ENCODE measurements at places on chromosomes 1 and 21.

DNA sequence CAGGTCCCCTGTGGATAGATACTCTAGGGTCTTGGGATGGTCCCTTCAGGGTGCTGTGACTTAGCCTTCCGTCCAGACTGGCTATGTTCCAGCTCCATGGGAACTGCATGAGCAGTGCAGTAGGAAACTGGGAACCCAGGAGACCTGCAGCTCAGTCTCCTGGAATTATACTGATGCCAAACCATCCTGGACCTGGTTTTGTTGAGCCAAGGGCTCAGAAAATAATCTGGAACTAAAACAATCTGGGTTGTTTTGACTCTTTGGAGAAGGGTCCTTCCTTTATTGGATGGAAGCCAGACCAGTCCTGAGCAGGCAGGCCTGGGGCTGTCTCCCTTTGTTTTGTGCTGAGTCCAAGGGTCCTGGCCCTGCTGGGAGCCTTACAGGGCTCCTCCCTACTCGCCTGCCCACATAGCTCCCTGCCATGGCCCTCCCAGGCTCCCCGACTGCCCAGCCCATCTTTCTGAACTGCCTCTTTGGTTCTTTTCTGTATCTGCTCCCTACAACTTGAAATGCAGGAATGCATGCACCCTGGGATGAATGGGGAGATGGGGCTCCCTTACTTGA is 1.2 kb downstream of the IPO13 start:
- no peak for DNase-seq

DNA sequence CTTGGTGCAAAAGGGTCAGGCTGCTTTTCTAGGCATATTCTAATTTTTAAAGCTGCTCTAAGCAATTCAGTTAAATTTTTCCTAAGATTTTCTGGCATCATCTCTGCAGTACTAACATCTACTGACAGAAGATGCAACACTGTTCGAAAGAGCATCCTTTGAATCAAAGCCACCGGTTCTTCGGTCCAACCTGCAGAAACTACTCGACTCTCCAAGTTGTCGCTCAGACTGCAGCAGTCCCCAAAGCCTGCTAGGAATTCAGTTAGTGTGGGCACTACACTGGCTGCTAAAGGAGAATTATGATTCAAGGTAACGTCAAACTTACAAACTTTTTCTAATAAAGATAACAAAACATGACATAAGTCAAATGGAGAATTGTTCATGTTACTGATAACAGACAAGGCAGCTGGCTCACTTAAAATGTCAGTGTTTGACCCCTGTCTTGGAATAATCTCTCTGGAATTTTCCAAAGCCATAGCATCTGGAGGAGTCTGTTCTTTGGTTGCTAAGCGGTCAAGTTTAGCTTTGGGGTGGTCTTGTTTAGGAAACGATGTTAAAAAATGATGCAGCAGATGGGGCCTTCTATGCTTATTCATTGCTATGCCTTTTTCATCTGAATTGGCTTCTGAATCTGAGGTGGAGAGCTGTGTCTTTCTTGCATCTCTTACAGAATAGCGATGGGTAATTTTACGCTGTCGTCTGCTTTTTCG is 56.9 kb downstream of the LYST start:
- DNase-seq, result no peak

DNA sequence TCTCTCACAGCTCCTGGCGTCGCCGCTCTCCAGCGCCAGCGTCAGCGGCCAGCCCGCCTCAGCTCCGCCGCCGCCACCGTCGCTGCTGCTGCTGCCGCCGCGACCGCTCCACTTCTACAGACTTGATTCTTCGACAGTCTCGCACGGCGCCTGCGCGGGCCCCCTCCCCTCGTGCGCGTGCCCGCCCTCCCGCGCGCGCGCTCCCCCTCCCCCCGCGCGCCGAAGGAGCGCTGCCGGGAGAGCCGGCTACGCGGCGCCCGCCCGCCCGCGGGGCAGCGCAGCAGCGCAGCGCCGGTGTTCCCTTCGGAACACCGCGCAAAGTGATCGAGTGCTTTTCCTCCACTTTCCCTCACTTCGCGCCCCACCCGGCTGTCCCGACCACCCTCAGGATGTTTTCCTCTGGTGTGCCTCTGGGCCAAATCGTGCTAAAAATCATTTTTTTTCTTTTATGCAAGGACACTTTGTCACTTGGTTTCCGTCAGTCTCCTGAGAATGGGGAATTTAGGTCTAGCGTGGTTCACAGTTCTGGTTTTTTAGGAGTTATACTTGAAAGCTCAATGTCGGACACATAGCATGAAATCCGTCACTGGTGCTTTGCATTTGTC is at the start of gene IRF2BP2:
IRF2BP2 (minus strand) TSS at position 118 of the 605 bp plus-strand sequence. CDS start 684 bp downstream, outside the sequence.
- DNase-seq, result peak; percentile 78

GRCh38 chr1:227709451-227709850 is 25.7 kb downstream of the JMJD4 start:
- DNase-seq, result no peak

- no peak for DNase-seq
These were observed 42.5 kb downstream of the LAMC2 start for GRCh38 chr1:183228347-183229220.

- DNase-seq, result no peak
These were observed at the start of gene TNFRSF9 for GRCh38 chr1:7940745-7941436. TNFRSF9 (minus strand) TSS chr1:7940839; CDS start chr1:7939994, 845 bp downstream.

DNA sequence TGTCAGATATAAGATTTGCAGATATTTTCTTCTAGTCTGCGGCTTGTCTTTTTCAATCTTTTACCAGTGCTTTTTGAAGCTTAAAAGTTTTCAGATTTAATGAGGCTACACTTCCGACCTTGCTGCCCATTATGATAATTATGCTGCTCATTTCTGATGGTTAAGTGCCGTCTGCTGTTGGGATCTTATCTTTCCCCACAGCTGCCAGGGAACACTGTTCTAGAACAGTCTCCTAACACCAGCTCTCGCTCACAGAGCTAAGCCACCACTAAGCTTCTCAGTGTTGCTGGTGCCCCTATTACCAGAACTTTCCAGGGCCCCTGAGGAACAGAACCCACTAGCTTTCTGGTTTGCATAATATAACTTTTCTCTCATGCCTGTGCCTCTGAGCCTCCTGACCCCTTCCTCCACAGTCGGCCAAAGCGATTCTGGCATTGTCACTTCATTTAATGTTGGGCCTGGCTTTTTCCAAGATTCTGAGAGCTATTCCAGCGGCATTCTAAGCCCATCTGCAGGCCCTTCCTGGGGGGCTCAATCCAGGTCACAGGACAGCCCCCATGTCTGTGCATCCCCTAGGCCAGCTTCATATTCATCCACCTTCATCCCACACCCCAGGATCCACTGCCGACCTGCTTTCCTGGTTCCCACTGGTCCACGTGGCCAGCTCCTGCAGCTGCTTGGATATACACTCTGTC is 237.0 kb downstream of the PTPRU start:
- DNase-seq, result no peak

GRCh38 chr1:212413902-212414327 is 771 bp downstream of the PACC1 start:
- no peak for DNase-seq

DNA sequence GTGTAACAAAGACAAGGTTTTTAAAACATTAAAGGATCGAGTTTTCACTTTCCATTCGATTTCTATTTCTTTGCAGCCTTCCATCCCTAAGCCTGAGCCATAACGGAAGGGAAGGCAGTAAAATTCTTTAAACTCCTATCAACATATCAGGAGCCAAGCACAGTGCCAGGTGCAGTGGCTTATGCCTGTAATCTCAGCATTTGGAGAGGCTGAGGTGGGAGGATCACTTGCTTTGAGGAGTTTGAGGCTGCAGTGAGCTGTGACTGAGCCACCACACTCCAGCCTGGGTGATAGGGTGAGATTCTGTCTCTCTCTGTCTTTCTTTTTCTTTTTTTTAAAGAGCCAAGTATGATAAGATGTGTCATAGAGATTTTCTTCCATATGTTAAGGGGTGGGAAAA is 217.5 kb upstream of the GREM2 start:
- no peak for DNase-seq

- DNase-seq, result no peak
These were observed 2.9 kb upstream of the CCN1 start for GRCh38 chr1:85577419-85578320.

- DNase-seq, result no peak
These were observed 781 bp downstream of the PROX1 start for GRCh38 chr1:213988507-213989001.

GRCh38 chr1:166552706-166553105 is 286.6 kb upstream of the POGK start:
- no peak for DNase-seq

All from GOT3 (cell line).